CD4-positive, alpha-beta T cell (primary cell): ENCODE measurements at places on chromosomes 16 and 17.

- no peak for DNase-seq
These were observed 120.4 kb downstream of the PARN start for GRCh38 chr16:14509675-14510132.

GRCh38 chr17:65956814-65957213 is 235.1 kb downstream of the CEP112 start:
- no peak for DNase-seq

- DNase-seq: no peak
These were observed 11.3 kb upstream of the ARL5C start for GRCh38 chr17:39177256-39177655.

DNA sequence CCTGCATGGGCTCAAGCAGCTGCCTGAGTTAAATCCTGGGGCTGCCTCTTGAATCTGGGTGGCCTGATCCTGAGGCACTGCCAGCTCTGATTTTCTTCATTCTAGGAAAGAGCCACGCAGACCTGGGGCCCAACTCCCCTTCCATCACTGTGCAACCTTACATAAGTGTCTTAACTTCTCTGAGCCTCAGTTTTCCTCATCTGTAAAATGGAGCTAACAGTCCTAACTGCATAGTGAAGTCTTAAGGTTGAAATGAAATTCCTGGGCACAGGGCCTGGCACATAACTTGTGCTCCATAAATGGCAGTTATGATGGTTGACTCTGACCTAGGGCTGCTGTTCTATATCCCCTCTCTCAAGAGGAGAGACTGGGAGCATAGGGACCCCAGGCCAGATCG is 236.6 kb downstream of the GSG1L start:
- no peak for DNase-seq

DNA sequence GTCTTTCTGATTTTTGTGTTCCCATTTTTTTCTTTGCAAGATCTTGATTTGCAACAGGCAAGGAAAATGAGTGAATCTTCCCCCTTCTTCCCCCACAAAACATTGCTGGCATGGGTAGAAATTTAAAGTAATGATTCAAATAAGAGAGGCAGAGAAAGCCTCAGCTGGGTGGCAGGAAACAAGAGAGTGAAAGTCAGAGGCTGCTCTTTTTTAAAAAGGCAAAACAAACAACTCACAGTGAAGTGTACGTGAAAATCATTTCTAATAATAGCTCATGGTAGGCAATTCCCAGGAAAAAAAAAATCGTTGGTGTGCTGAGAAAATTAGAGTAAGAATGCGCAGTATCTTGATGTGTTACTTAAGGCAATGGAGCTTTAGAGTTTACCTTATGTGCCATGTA is 229.5 kb downstream of the FTO start:
- DNase-seq: no peak
